Stimulated activated CD8-positive, alpha-beta memory T cell treated with anti-CD3 and anti-CD28 coated beads, Interleukin-4, amount 100 ng/mL, for 1 hour (primary cell): ENCODE measurements at places on chromosomes 3 and 15.

- no peak for DNase-seq
Measured at GRCh38 chr3:133408961-133409360, 9.1 kb downstream of the BFSP2 start.

GRCh38 chr3:185988080-185988815, 50.4 kb upstream of the TRA2B start:
- no peak for DNase-seq

- DNase-seq: no peak
Measured at GRCh38 chr3:168251371-168251770, 155.6 kb upstream of the GOLIM4 start.

DNA sequence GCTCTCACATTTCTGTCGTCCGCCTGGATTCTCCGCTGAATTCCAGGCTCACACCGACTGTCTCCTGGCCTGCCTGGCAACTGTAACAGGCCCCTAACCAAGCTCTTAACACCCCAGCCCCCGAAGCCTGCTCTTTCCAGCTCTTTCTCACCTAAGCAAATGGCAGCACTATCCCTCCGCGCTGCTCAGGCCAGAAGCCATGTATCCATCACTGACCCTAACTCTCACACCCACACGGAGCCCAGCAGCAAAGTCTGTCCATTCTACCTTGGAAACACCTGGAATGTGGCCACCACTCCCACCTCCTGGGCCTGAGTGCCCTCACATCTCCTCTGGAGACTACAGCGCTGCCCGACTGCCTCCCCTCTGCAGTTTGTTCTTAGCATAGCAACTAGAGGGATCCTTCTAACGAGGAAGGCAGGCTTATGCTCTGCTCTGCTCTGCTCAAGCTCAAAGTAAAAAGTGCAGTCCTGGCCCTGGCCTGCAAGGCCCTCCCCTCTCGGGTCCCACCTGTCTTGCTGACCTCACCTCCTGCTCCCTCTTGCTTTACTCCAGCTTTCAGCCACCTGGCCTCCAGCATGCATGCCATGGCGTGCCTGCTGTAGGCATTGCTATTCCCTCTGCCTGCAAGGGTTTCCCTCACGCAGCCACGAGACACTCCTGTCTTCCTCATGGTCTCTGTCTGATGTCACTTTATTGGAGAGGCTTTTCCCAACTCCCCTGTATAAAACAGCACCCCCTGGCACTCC, 27.2 kb downstream of the FEM1B start:
- DNase-seq: no peak

GRCh38 chr3:57582474-57583168, 14.5 kb downstream of the ARF4 start:
- no peak for DNase-seq

DNA sequence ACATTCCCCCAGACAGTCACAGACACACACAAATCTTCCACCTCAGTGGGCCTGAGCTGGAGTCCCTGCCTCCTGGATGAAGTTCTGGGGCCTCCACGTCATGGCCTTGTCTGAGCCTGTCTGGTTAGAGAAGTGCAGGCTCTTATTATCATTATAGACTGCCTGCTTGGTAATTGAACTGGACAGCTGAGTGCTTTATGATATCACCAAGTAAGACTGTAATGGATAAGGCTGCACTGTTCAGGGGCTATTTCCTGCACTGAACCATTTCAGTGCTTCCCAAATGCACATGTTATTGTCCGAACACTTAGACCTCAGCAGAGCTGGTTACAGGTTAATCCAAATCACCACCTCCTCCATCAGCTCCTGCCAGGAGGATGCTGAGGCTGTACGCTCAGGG, 8.7 kb upstream of the ST6GAL1 start:
- no peak for DNase-seq

GRCh38 chr3:8455526-8456411, 45.9 kb upstream of the LMCD1 start:
- no peak for DNase-seq

- DNase-seq: no peak
Measured at GRCh38 chr3:42712688-42713372, 10.2 kb upstream of the HHATL start.

DNA sequence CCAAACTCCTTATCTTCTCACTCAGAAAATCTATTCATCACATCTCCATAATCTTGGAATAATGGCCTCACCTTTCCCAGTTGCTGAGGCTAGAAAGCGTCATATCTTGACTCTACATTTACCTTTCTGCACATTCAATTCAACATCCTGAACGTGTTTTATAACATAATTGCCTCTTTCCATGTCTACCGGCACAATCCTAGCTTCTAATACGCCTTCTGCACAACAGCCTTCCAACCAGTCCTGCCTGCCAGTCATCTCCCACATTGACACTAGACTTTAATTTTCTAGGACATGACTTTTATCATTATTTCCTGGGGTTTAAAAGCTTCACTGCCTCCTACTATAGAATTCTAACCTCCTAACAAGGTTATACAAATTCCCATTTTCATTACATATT, 906.6 kb downstream of the ROBO1 start:
- no peak for DNase-seq

- DNase-seq: no peak
Measured at GRCh38 chr3:133591271-133591742, 17.8 kb downstream of the CDV3 start.

DNA sequence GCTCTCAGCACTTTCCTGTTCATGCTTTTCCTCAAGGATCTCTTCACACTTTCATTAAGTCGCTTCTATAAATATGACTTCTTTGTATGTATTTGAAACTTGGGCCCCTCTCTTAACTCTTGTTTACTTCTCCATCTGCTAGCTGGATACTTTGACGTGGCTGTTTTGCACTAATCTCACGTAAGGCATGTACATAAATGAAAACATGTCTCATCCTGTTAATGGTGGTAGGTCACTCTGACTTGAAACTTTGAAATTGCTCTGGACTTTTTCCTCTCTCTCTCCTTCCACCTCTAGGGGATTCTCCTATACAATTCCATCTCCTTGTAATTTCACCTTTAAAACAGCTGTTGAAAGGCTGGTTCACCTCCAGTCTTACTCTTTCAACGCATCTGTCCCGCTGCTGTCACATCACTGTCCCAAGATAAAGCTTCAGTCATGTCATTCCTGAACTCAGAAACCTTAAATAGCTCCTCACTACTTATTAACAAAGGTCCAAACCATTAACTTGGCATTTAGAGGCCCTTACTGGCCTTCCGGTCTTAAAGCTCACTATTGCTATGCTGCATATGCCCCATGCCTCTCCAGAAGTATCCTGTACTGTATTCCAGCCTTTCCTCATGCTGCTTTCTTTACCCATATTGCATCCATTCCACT, 1.2 kb downstream of the BLOC1S6 start:
- DNase-seq: no peak

DNA sequence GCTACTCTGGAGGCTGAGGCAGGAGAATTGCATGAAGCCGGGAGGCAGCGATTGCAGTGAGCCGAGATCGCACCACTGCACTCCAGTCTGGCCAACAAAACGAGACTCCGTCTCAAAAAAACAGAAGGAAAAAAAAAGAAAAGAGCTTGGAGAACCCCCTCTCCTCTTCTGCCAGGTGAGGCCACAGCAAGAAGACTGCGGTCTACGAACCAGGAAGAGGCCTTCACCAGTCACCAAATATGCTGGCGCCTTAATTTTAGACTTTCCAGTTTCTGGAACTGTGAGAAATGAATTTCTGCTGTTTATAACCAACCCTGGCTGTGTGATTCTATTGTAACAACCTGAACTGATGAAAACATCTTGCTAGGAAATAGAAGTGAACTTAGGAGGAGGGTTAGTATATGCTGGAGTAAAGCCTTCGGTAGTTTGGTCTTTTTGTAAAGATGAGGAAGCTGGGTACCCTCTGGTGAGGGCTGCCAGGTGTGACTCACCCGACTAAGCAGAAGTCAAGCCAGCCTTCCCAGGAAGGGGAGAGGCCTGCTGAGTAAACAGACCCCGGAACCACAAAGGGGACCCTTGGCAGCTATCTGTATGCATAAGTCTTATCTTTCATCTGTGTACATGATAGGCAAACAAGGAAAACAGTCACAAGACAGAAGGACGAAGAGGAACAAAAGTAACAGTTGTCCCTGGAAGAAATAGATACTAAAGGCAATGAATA, 78.7 kb downstream of the KLF13 start:
- DNase-seq: no peak

DNA sequence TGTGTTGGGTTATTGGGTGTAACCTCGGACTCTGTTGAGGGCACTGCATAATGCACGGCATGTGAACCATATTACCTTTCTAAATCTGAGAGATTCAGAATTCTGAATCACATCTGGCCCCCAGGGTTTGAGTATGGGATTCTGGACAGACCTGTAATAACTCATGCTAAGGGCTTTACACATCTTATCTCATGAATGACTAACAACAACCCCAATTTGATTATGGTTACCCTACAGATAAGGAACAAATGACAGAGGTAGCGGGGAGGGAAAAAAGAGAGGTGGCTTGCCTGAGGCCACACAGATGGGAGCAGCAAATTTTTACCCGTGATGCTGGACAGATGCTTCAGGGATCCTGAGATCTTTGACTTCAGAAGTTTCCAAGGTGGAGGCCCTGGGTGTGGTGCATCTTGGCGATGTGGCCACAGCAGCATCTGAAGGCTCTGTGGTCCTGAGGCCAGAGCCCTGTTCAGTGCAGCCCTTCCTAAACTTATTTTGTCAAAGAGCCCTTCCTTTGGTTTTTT, 43.8 kb downstream of the POMGNT2 start:
- DNase-seq: no peak

DNA sequence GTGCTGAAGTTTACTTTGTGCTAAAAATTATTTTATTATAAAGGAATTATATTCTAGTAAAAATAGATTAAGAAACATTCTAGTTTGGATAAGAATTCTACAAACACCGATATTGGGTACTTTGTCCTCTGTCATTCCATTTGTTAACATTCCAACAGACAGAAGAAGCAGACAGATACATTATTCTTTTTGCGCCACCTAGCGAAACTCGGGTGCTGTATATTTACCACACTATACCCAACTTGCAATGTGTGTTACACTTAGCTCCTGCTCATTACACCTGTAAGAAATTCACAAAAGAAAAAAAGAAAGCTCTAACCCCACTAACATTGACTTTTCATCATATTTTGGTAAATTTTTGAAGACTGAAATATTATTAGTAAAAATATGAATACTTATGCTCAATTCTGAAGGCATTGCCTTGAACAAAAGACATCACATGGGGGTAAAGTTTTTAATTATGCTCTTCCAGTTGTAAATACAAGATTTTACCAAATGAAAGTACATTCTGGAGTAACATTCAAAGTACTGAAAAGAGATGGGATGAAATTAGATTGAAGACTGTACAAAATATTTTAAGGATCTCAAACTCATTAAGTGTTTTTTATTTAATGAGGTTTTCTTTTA, 136.5 kb upstream of the MLF1 start:
- DNase-seq: no peak

DNA sequence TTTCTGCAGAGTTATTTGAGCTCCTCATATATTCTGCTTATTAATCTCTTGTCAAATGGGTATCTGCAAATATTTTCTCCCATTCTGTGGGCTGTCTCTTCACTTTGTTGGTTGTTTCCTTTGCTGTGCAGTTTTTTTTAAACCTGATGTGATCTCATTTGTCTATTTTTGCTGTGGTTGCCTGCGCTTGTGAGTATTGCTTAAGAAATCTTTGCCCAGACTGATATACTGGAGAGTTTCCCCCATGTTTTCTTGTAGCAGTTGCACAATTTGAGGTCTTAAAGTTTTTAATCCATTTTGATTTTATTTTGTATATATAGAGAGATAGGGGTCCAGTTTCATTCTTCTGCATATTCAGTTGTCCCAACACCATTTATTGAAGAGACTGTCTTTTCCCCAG, 102.3 kb downstream of the POLQ start:
- no peak for DNase-seq
